Activated T-cell treated with anti-CD3 and anti-CD28 coated beads, Interleukin-2, amount 50 U/mL, for 72 hours (primary cell): ENCODE measurements at places on chromosomes 1 and 21. TPM values are rescaled to one million over a fixed set of nuclear protein-coding genes. Genes with fewer than 3 reads are reported as not detected.

GRCh38 chr1:213376862-213377372, 325.9 kb downstream of the RPS6KC1 start:
- DNase-seq = no peak

DNA sequence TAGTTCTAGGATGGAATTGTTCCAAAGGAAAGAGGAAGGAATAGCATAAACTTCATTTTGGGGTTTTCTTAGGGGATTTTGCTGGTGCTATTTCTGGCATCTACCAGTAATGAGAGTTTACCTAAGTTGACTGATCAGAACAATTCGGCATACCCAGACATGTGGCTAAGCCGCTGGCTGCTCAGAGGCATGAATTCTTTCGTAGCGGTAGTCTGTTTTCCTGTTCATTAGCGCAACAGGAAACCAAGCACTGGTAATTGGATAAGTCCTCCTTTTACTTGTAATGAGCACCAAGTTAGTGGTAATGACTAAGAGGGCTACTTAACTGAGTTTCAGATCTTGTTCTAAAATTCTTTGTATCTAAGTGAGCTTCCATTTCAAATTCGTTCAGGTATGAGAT, 38.6 kb downstream of the C21orf91 start:
- DNase-seq = no peak

Gene AUNIP
- total RNA-seq = 9.9 TPM

Gene LCE6A
- not detected for total RNA-seq

DNA sequence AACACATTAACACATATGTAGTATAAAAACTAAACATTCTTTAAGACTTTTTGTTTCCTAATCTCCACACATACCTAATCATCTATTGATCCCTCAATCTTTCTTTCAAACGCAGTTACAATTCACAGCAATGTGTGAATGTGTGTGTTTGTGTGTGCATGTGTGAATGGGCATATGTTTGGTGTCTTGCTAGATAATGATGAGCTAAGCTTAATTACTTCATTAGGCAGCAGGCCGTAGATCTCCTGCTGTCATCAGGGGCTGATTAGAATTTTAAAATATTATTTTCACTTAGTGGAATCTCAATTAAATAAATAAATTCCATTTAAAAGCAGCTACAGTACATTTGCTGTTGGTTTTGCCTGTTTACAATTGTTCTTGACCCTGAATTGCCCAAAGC, 187.8 kb upstream of the LHX8 start:
- no peak for DNase-seq

Gene CFHR3
- total RNA-seq = not detected

- no peak for DNase-seq
Observed at GRCh38 chr1:90922996-90923395, 98.8 kb downstream of the ZNF644 start.

Gene CFAP45
- total RNA-seq = 2.8 TPM

Gene CELA2B
- total RNA-seq = not detected

DNA sequence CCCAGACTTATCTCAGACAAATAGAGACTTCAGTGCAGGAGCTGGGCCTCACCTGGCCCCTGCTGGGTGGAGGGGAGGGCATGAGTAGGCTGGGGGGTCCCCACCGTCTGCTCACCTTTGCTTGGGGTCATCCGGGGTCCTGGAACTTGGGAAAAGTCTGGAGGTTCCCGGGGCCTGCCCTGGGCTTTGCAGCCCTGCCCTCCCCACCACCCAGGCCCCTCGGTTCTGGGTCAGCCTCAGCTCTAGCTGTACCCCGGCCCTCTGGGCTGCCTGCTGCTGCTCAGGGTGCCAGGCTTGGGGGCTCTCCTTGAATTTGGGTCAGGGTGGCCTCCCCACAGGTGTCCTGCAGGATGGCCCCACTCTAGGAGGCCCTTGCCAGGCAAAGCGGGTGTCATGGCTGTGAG, 2.4 kb upstream of the TMEM52 start:
- no peak for DNase-seq

- DNase-seq = no peak
Observed at GRCh38 chr1:201707027-201707426, 121.9 kb upstream of the IPO9 start.

DNA sequence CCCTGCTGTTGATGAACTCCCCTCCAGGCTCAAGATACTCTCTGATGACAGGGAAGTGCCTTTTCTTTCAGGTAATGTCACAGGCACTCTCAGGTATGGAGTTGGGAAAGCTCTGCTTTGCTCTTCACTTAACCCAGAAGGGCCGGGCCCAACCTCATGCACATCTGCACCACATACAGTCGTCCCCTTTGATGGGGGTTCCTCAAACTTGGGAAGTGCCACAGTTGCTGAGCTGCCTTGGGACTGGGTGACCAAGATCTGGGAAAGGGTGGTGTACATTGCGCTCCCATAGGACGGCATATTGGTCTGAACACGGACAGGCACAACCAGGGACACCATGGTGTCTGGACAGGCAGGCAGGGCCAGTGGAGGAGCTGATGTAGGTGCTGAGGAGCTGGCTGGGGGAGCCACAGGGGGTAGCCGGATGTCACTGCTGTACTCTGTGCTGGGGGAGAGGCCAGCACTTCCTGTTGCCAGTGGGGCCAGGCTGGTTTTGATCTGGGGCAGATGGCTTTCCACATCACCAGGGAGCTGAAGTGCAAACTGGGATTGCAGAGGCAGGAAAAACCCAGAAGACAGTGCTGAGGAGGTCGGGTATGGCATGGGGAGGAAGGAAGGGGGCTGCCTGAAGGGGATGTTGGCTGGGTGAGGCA, 96.2 kb upstream of the EDN2 start:
- no peak for DNase-seq

- peak; percentile 70 for DNase-seq
Observed at GRCh38 chr1:202145068-202145743, 669 bp upstream of the ARL8A start.

DNA sequence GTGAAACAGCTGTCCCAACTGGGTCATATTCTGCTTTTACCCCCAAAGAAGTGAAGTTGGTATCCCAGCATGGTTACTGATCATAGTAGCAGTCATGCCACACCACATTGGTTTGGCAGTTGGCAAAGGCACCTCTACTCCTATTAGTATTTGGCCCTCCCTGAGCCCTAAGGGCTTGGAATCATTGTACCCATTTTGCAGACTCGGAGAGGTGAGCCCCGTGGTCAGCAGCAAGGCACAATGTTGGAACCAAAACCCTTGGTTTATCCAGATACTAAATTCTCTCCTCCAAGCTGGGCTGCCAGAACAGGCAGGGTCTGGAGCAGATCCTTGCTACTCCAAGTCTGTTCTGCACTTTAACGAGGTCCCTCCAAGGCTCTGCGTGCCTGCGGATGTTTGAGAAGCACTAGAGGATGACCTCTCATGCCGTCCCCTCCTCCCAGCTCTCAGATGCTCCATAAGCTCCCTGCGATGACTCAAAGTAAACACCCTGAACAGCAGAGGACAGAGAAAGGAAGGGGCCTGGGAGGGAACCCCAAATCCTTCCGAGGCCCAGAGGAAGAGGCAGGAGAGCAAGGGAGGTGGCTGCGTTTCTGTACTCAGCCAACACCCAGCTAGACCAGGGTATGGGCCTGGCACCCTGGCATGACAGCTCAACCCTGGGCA, 89.3 kb downstream of the PAX7 start:
- no peak for DNase-seq

GRCh38 chr1:40095806-40096205, 1.2 kb downstream of the PPT1 start:
- DNase-seq = no peak
